ENCODE measurements at places on chromosomes 5 and 9.

DNA sequence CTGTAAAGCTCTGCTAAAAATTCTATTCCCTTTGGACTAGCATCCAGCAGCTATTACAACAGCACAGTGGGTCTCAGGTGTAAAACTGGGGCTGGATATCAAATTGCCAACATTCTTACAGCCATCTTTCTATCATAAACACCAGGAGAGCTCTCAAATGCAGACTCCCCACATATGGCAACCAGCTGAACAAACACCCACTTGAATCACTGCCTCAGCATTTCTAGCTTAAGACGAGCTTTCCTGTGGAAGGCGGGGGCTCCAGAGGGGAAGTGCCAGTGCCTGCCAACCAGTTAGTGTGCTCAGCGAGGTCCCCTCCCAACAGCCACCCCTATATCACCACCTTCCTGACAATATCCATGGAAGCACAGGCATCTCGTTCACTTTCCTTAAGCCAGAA is 62.2 kb downstream of the IPPK start:
- DNase-seq: no peak

- no peak for DNase-seq
Observed at GRCh38 chr5:61245486-61245885, 83.2 kb upstream of the SMIM15 start.

DNA sequence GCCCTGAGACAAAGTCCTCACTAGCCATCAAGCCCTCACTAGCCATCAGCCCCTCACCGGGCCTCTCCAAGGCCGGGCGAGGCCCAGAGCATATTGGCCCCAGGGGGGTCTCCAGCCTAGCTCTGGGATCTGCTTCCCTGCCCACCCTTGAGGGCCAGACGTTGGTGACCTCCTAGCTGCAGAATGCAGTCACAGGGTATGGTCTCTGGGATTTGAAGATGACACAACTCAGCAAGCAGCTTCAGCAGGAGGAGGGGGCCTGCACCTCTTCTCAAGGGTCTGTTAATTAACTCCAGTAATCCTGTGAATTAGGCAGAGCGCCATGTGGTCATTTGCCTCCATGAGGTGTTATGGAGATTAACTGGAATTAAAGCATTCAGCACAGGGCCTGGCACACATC is 116.9 kb upstream of the SPOCK1 start:
- DNase-seq: no peak

DNA sequence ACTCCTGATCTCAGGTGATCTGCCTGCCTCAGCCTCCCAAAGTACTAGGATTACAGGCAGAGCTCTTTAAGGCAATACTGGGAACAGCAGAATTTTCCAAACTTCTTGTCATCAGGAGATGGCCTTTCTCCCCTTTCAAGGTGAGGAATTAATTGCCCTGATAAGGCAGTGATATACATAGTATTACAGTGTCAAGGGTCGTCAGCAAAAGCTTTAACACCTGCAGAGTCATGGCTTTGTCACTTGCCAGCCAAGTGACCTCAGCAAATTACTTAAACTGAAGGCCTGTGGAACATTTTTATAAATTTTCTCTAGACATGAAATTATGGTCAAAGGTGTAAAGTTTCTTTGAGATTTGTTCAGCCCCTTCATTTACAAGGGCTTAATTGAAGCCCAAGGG is 59.5 kb downstream of the FBXO38 start:
- DNase-seq: no peak

DNA sequence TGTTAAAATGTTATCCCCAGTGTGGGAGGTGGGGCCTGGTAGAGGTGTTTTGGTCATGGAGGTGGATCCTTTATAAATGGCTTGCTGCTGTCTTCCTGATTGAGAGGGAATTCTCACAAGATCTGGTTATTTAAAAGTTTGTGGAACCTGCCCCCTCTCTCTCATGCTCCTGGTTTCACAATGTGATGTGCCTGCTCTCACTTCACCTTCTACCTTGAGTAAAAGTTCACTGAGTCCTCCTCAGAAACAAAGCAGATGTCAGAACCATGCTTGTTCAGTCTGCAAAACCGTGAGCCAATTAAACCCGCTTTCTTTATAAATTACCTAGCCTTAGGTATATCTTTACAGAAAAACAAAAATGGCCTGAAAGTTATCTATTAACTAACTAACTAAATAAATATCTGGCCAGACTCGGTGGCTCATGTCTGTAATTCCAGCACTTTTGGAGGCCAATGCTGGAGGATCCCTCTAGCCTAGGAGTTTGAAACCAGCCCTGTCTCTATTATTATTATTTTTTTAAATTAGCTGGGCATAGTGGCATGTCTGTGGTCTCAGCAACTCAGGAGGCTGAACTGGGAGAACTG is 1067.4 kb downstream of the CDH9 start:
- no peak for DNase-seq

DNA sequence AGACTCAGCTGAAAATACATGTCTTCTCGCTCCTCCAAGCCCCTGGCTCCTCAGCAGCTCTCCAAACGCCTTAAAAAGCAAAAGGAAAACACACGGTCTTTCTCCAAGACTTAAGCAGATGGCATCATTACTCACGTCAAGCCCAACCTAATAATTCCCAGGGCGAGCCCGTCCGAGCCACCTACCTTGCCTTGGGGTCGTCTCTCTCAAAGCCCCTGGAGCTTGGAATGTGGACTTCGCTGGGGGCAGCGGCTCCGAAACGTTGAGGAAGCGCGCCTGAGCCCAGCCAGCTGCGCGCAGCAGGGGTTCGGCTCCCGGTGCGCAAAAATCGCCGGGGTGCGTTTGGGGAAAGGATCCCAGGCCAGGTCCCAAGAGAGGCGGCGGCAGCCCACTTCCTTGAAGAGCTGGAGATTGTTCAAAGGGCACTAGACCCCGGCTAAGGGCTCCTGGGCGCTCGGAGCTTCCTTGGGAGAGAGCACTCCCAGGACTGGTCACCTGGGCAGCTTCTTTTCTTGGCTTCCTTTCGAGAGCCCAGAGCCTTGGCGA is 395 bp downstream of the DRD1 start:
- no peak for DNase-seq

GRCh38 chr5:93585767-93586385 is 2.9 kb downstream of the NR2F1 start:
- no peak for DNase-seq

DNA sequence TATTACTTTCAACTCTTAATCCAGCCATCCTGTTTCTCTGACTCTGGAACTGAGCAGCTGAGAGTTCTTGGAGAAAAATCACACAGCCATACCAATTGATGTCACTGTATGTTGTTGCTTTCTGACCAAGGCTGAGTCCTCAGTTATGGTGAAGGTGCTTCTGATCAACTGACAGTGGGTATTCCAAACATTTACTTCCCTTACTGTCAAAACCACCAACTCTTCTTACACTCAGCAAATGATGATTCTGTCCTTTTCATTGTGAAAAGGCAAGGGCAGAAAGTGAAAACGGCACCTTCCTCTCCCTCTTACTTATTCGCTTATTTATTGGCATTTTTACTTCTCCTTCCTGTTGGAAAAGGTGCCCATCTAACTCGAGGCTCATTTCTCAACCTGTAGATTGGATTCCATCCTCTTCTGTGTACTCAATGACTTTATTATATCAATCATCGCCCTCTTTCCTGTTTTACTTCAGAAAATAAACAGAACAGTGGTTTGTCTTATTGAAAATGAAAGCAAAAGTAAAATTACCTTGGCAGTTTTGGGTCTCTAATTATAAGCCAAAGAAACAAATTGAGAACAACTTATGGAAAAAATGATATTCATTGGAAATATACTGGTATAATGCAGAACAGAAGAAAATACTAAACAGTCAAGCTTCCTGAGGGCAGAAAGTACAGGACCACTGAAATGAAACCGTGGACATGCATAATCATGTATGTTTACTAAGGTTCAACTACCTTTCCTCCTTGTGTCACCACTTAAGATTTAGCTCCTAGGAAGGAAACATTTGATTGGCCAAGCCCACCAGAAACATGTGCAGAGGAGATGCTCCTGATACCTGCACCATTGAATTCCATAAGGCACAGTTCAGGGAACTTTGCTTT is 104.5 kb upstream of the CHD1 start:
- DNase-seq: no peak

GRCh38 chr9:136644343-136644592 is 18.4 kb upstream of the EGFL7 start:
- no peak for DNase-seq

- DNase-seq: no peak
Observed at GRCh38 chr9:121383715-121384114, 13.7 kb upstream of the STOM start.

DNA sequence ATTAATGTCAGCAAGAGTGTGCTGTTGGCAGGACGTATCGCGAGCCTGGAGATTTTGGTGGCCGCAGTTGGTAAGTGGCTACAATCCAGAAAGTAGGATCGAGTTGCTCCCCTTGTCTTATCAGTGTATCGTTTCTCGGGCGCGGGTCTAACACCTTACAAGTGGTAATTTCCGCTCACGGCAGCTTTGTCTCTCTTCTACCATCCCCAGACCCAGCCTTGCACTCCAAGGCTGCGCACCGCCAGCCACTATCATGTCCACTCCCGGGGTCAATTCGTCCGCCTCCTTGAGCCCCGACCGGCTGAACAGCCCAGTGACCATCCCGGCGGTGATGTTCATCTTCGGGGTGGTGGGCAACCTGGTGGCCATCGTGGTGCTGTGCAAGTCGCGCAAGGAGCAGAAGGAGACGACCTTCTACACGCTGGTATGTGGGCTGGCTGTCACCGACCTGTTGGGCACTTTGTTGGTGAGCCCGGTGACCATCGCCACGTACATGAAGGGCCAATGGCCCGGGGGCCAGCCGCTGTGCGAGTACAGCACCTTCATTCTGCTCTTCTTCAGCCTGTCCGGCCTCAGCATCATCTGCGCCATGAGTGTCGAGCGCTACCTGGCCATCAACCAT is 1.1 kb downstream of the PTGER4 start:
- DNase-seq: no peak

DNA sequence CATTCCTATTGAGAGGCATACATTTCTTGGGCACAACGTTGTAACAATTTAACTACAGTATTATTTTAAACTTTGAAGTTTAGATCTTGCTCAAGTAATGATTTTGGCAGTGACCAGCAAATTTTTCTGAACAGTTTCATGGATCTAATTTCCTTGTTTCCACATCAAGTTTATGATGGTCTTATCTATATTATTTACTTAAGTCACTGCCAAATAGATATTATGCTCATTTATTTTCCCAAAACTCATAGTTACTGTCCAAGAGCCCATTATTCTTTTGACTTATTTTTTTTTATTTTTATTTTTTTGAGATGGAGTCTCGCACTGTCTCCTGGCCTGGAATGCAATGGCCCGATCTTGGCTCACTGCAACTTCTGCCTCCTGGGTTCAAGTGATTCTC is 86.5 kb upstream of the TLE4 start:
- DNase-seq: no peak

- DNase-seq: no peak
Observed at GRCh38 chr9:124426361-124426760, 11.1 kb upstream of the PSMB7 start.

GRCh38 chr5:42005561-42006153 is 80.6 kb downstream of the FBXO4 start:
- DNase-seq: no peak

DNA sequence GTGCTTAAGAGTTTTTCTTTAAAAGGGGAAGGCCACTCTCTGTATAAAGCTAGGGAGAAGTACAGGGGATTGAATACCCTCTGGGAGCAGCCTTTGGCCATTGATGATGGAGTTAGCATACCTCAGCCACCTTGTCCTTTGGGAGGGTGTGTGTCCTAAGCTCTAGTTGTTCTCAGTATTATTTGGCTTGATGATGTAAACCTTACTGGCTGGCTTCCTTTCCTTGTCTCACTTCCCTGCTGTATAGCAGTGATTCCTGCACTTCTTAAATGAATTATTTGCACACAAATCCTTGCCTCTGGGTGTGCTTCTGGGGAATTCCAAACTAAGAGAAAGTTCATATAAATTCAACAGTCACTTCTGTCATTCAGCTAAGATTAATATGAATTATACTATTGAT is 234.9 kb upstream of the RIOK2 start:
- DNase-seq: no peak

GRCh38 chr5:55303238-55303690 is 4.2 kb downstream of the DHX29 start:
- no peak for DNase-seq

GRCh38 chr9:77438653-77439052 is 209.5 kb downstream of the GNA14 start:
- no peak for DNase-seq

- DNase-seq: no peak
Observed at GRCh38 chr5:102223542-102224477, 72.3 kb downstream of the SLCO4C1 start.

- no peak for DNase-seq
Observed at GRCh38 chr9:12778389-12778788, 3.6 kb downstream of the LURAP1L start.

DNA sequence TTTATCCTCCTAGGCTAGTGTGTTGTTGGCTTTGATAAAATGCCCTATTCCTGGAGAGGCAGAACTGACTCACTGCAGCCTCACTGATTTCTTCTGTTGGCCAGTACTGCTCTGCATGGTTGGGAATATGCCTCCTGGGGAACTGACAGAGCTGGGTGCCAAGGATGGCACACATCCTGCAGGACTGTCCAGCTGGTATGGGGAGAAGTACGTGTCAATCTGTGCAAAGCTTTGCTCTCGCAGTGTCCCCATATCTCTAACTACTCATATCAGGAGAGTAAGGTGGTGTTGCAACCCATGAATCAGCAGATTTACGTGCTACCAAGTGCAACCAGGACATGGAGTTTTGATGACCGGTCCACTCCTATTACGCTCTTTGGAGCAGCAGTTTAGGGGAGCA is 74.7 kb downstream of the TEK start:
- no peak for DNase-seq

DNA sequence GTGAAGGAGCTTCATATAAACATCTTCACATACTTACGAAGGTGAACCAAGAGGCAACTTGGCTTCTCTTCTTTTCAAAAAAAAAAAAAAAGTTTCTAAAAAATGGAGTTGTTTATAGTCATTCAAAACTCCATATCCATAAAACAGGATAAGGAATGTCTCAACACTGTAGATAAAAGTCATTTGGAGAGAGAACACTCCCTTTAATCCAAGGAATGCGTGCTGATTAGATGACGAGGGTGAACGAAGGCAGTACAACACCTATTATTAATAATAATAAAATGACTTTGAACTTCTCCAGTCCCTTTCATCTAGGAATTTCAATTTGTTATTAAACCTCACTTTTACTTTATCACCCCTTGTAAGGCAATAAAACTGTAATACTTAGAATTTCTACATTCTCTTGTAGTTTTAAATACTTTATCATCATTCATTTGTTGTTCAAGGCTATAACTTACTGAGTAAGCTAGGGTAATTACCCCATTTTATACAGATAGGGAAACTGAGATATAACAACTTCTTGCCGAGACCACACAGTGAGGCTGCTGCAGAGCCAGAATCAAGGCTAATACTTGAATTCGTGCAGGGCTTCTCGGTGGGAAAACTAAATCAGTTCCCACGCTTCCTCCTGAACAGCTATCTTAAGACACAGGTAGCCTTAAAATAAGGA is 377.1 kb downstream of the EFNA5 start:
- no peak for DNase-seq

- DNase-seq: no peak
Observed at GRCh38 chr9:128940946-128941755, 6.3 kb downstream of the DOLK start.

GRCh38 chr5:73764996-73765395 is 139.0 kb downstream of the ARHGEF28 start:
- DNase-seq: no peak
